ENCODE measurements at places on chromosomes 13 and 19.

GRCh38 chr13:98479496-98480003 is 97.4 kb downstream of the STK24 start:
- no peak for DNase-seq

DNA sequence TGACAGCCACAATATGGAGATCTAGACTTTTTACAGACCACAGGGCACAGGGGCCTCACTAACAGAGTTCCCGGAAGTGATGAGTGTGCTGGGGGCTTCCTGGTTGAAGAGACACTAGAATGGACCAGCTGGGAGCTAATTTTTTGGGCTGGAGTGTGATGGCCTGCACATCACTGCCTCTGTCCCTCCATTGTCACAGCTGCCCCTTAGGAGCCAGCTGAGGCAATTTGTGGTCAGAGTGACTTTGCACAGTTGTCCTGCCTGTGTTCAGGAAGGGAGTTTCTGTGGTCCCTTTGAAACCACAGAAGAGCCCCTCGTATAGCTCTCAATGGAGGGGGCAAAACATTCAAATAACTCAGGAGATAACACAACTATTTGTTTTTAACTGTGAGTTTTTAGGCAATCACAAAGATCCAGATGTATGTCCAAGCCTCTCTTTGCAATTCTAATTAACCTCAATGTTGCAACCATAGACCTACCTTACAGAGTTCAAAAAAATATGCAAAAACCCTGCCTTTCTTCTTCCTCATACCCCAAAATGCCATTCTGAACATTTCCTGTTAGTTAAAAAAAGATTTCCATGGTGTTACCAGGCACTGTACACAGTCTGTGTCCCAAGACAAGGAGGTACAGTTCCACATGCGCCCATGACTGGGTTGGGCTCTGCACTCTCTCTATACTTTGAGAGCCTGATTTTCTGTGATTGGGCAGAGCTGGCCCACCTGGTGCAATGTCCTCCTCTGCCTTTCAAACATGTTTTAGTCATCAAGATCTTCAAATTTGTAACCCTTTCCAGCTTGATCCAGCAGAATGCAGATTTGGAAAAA is 2.4 kb downstream of the ALOX5AP start:
- no peak for DNase-seq

DNA sequence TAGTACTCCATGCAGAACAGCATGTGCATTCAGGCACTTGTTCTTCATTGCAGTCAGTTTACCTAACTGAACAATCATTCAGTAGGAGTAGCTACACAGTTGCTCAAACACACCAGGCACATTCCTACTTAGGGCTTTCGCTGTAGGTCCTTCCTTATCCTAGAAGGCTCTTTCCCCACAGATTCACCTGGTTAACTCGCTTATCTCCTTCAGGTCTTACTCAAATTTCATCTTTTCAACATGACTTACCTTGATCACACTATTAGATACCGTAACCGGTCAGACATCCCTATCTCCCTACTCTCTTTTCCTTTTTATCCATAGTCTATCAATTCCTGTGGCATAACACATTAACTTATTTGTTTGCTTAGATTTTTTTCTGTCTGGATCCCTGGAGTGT is 14.6 kb downstream of the EDNRB start:
- DNase-seq = no peak

DNA sequence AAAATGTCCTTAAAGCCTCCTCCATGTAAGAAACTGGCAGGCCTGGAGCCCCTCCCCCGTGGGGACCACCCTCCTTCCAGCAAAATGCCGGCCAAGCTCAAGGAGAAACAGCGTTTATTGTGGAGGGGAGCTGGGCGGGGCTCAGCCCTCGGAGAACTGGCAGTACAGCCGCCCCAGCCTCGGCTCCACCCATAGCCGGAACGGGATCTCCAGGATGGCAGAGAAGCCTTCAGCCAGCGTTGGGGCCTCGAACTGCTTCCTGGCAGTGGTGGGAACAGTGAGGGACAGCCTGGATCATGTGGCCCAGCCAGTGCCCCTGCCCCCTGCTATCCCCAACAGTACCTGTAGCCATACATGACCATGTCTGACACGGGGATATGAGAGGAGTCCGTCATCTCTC is 6.3 kb downstream of the PNKP start:
- no peak for DNase-seq

DNA sequence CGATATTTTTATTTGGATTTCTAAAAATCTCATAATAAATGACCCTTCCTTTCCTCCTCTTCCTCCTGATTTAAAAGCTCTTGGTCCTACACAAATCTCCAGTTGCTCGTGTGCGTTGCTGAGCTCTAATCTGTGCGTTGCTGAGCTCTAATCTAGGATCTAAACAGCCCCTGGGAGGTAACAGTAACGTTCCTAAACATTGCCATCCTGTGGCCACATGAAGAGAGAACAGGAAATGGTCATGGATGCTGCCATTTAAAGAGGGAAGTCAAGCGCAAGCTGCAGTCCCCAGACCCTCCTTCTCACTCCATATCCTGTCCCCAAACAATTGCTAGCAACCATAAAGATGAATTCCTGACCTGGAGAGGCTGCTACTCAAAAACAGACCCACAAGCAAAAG is 170.8 kb downstream of the NUFIP1 start:
- DNase-seq = no peak

DNA sequence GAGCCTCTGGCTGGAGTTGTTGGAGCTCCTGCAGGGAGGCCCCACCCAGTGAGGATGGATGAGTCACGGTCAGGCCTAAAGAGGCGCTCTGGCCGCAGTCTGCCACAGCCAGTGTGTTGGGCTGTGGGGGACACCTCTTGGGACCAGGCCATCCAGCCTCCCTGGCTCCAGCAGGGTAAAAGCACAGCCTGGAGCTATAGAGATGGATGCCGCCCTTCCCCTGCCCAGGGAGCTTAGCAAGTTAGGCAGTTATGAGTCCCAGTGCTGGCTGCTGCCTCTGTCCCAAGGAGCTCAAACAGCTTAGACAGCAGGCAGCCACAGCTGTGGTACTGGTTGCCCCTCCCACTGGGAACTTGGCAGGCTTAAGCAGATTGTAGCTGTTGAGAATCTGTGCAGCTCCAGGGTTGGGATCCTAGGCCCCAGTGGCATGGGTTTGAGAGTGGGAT is 100.9 kb downstream of the NDFIP2 start:
- no peak for DNase-seq

- no peak for DNase-seq
Observed at GRCh38 chr13:95231393-95231792, 69.9 kb downstream of the ABCC4 start.

GRCh38 chr19:46299004-46299509 is 2.2 kb downstream of the HIF3A start:
- DNase-seq = no peak

- DNase-seq = no peak
Observed at GRCh38 chr13:92959790-92960189, 266.8 kb upstream of the GPC6 start.

- no peak for DNase-seq
Observed at GRCh38 chr13:45331123-45331619, 9.8 kb downstream of the TPT1 start.

GRCh38 chr19:40756502-40757110 is 5.6 kb downstream of the SNRPA start:
- peak; percentile 49 for DNase-seq

DNA sequence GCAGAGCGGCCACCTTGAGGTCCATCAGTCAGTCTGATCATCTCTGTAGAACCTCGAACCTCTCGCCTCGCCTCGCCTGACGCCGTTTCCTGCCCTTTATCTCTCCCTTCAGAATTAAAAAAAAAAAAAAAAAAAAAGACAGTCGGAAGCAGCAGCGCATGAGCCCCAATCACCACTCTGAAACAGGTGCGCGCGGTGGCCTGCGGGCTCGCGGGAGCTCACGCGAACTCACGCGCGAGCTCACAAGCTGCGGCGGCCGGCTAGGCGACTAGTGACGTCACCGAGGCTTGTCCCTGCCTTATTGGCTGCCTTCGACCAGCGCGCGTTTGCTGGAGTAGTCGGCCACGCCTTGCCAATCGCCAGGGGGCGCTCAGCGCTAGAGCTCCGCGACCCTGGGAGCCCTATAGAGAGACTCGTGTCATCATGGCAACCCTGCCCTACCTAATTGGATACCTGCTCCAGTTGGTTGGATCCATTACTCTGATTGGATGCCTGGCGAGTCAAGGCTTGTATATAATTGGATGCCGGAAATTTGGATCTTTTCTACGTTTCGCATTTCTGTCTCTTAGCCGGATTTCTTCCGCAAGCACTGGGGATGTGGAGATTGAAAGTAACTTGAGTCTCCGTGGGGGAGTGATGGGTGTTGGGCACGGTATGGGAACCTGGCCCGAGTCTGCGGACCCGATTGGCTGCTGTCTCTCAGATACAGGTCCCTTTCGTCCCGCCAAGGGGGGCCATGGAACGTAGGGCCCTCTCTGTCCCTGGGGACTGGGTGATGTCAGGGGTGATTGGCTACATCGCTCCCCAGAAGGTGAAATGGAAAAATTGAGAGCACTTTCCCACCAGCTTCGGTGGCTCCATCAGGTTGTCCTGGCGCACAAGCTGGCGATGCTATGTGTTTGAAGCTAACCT is 31.6 kb downstream of the SYT3 start:
- peak; percentile 96 for DNase-seq

- DNase-seq = no peak
Observed at GRCh38 chr19:56088497-56089215, 32.4 kb downstream of the ZNF787 start.

- peak; percentile 86 for DNase-seq
Observed at GRCh38 chr19:611481-611868, 21.8 kb downstream of the HCN2 start.

DNA sequence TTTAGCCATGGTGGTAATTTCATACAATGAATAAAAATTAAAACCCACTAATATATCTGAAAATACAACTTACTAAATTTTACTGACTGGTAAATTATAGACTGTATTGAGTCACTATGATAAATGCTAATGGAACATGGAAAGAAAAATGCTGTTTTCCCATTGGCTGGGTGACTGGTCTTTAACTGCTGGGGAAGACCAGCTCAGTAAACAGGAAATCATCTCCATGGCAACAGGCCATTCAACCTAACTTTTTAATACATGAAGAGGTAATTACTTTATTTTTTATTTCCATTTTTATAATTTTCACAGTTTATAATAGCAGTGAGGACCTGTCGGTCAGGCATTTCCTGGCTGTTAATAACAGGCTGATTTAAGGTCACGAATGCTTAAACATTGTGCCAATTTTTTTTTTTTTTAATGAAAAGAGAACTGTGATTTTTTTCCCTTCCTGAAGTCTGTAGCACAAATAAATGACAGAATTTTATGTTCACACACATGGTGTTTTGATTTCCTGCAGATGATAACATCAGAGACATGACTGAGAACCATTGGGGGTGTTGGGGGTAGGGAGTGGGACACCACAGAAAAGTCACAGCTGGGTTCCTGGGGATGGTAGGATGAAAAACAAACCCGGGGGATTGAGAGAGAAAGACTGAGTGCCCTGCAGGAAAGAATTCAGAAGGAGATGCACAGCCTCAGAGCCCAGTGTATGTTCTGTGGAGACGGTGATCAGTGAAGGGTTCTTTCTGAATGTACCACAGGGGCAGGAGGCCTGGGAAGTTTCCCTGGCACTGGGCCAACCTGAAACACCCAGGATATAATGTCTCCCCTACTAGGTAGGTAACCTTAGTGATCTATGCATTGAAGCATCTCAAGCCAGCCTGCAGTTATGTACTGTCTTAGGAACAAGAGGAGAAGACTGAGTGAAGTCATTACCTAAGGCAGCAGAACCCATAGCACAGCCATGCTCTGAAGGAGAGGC is 297.1 kb downstream of the COG6 start:
- no peak for DNase-seq

DNA sequence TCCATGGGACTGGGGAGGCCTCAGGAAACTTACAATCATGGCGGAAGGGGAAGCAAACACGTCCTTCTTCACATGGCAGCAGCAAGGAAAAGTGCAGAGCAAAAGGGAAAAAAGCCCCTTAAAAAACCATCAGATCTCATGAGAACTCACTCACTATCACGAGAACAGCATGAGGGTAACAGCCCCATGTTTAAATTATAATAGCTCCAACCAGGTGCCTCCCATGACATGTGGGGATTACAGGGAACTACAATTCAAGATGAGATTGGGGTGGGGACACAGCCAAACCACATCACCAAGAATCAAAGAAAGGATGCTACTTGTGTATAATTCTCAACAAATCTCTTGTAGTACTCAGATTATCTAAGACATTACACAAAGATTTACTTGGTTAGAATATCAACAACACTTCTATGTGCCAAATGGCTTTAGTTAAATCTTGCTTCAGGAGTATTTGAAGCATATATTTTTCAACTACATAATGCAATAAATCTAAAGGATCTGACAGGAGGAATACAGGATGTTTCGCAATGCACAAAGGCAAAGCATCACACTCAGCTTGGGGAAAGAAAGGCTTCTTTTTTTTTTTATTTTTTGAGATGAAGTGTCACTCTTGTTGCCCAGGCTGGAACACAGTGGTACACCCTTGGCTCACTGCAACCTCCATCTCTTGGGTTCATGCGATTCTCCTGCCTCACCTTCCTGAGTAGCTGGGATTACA is 180.0 kb downstream of the LHFPL6 start:
- no peak for DNase-seq

DNA sequence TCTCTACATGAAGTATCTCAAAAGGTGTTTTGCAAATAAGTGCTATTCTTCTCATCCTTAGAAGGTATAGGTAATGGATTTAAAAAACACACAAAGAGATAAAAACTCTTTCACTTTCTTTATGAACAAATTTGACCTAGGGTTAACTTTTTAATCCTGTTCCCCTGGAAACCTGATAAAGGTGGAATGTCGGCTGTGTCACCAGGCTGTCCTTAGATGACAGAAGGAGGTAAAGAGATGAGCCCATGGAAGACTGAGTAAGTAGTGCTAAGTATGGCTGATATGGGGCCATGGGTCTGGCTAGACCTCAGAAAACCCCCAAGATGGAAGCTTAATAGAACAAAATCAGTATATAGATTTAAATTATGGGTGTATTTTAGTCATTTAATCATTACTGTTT is 153.8 kb upstream of the LSM14A start:
- no peak for DNase-seq

- DNase-seq = no peak
Observed at GRCh38 chr19:5642204-5642603, 19.3 kb downstream of the SAFB start.

DNA sequence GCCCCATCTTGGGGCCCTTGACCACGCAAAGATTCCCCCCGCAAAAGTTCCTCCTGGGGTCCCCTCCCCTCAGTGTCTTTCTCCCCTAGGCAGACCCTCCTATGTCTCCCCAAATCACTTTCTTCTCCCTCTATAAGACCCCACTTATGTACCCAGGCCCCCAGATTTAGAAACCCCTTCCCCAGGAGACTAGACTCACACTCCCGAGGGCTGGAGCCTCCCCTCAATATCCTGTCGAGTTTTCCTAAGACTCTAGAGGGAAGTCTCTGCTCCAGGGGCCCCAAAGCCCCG is 1.4 kb downstream of the SLC1A5 start:
- no peak for DNase-seq

DNA sequence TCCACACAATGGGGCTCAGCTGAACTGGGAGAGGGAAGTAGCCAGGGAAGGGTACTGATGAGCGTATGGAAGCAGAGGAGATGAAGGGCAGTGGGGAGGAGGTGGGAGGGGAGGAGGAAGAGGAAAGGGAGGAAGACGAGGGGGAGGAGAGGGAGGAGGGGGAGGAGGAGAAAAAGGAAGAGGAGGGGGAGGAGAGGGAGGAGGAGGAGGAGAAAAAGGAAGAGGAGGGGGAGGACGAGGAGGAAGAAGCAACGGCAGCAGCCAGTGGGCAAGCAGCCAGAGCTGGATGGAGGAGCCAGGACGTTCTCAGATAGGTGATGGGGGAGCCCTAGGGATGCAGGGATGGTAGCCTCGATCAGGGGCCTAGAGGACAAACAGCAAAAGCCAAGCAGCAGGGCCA is 5.6 kb downstream of the CERS4 start:
- DNase-seq = no peak

- no peak for DNase-seq
Observed at GRCh38 chr19:7701654-7702457, at the start of gene FCER2. Gene FCER2 (minus strand): TSS chr19:7702131. CDS start chr19:7699760, 2,371 bp downstream.
